Common myeloid progenitor, CD34-positive (primary cell): ENCODE measurements at places on chromosomes 12 and 14.

DNA sequence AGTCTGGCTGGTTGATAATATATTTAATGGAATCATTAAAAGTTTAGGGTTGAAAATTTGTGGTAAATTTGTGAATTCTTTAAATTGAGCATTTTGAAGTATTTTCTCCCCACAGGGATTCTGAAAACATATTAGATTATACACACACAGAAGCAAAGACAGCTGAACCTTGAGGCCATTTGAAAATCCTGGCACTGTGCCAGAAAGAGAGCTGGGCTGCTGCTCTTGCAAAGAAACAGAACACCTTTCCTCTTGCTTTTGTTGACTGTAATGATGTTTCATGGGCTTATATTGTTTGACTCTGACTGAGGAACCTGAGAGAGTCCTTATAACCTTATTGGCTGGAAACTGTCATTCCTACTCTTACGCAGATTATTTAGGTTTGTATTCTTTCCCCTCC is 4.8 kb downstream of the RNF34 start:
- peak; percentile 10 for DNase-seq

DNA sequence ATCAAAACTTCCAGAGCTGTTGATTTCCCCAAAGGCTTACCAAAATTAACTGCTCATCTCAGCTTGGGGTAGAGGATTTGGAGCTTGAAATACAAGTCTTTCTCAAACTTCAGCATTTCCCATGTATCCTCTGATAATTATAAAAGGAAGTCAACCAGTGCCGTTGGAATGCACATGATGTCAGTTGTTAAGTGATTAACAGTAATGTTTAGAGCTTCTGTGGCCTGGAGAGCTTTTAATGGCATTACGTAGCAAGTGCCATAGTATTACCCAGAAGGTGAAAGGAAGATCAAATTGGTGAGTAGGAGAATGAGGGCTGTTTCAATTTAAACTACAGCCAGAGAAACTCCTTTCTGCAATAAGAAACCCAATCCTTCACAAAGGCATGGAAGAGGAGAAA is 62.5 kb upstream of the PTPRR start:
- no peak for DNase-seq

GRCh38 chr14:92495027-92495426 is 18.6 kb upstream of the RIN3 start:
- DNase-seq = peak; percentile 54

DNA sequence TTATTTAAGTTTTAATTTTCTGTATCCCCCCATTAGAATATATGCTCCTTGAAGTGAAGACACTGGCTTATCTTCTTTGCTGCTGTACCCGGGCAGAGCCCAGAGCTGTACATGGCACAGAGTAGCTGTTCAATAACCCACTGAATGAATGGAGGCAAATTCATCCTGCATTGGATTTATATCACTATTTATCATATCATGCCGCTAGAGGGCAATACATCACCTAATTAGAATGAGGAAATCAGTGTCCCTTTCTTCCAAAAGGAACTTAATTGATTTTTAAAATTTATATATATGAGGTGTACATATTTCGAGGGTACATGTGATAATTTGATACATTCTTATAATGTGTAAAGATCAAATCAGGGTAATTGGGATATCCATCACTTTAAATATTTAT is 89.2 kb upstream of the TMEM260 start:
- peak; percentile 63 for DNase-seq

- DNase-seq = no peak
Measured at GRCh38 chr12:74770552-74770951, 232.9 kb downstream of the ATXN7L3B start.

DNA sequence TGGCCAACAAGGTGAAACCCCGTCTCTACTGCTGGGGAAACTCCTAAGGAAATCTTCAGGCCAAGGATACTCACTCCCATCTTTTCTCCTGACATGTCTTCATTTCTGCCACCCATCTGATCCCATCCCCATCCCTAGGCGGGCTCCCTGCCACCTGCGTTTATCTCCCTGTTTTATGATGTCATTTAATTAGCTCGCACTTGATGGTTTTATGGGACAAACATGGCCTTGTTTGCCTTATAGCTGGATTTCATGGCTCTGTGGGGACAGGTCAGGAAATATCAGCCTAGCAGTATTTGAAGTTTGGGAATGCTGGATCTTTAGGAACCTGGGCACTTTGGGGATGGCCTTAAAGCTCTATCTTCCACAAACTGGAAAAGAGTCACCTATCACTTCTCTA is 88.5 kb upstream of the CISTR start:
- DNase-seq = no peak

DNA sequence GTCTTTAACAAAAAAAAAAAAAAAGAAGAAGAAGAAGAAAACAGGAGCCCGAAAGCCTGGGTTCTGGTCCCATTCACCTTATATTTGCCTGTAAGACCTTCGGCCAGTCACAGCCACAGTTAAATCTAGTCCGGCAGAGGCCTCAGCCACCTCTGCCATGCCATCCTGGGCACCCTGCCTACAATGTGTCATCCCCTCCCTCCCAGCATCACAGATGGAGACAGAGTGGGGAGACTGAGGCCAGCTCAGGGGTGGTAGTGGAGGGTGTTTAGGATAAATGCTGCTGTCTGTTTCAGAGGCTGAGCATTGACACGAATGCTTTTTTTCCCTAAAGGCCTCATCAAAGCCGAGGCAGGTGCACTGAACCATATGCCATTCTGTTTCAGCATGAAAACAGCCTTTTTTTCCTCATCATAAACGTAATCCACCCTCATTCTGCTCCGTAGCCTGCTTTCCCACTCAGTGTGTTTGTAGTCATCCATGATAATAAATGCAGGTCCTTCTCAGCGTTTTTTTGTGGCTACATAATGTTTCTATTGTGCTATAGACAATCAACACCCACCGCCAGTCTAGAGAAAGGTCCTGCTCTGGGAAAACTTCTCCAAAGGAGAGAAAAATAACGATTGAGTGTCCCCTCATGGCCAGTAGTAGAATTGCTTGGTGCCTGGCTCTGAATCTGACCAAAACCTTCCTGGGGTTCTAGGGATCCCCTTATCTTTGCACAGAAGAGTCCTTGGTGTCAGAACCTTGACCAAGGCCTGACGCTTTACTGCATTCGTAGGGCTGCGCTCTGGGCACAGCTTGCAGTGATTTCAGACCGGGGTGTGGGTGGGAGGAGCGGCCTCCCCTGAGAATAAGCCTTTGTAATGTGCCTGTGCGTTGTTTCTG is 41.1 kb upstream of the TSPAN9 start:
- DNase-seq = no peak

- DNase-seq = no peak
Measured at GRCh38 chr12:108301346-108301745, 37.8 kb downstream of the CMKLR1 start.
